ENCODE measurements at places on chromosomes 5 and 9.

DNA sequence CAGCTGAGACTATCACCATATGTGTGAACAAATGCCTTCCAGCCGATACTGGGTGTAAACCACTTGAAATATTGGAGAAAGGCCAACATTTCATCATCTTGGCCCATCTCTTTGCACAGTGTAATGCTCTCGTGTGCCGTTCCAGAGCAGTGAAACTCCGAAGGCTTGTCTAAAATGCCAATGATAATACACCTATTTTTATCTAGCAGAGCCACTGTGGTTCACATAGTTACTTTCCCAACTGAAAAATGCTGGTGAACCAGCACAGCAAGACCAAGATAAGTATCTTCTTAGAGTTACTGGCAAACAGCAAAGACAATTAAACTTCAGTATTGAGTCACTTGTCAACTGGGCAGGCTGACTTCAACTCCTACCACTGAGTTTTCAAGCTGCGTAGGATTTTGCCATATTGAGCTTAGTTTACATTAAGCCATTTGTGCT is 379.9 kb upstream of the ACTBL2 start:
- no peak for DNase-seq

DNA sequence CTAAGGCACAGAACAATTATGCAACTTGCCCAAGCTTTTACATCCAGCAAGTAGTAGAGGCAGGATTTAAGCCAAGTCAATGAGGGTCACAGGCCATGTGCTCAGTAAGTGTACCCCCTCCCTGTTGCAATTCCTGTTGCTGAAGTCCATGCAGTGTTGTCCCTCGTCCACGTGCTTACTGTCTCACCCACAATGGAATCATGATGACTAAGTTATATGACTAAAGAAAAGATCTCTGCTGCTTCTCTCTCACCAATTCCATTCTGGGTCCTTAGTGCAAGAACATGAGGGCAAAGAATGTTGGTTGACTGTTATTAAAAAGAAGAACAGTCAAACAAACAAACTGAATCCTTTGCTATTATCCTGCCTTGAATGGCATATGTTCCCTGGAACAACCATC is 233.6 kb upstream of the SLC24A2 start:
- no peak for DNase-seq

DNA sequence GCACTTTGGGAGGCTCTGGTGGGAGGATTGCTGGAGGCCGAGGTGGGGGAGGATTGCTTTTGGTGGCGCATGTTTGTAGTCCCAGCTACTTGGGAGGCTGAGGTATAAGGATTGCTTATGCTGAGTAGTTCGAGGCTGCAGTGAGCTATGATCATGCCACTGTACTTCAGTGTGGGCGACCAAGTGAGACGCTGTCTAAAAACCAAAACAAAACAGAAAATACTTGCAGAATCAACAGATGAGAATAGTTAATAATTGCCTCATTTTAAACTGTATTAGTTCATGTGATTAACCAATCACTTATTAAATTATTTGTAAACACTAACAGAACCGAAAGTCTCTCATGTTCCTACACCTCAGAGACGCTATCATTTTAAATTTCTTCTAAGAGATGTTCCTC is 118.1 kb downstream of the CCDC171 start:
- no peak for DNase-seq

DNA sequence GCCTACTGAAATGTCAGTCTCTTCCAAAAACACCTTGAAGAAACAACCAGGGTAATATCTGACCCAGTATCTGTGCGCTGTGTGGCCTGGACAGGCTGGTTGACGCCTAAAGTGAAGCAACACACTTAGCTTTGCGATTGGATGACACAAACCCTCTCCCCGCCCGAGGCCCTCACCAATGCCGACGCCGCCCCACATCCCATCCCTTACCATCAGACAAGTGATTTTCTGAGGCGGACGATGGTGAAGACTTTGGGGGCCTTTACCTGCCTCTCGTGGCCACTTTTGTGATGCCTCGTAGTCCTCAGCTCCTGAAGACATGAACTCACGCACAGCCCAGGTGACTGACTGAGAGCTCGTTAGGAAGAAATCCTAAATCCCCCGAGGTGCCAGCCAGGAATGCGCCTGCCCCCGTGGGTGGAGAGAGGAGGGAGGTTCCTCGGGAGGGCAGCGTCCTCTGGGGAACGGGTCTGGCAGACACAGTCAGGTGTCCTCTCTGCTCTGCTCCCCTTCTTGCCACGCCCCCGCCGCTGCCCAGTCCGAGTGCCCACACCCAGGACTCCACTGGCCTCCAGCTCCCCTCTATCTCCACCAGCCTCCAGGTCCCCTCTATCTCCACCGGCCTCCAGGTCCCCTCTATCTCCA is 31.0 kb upstream of the RXRA start:
- no peak for DNase-seq
